HCEC 1CT (cell line): ENCODE measurements at places on chromosomes 2 and 18.
A peak's percentile ranks its signal among the peaks of the same experiment; 100 is the strongest.

- DNase-seq = peak; percentile 81
Measured at GRCh38 chr2:212912445-212913103, 238.8 kb downstream of the IKZF2 start.

DNA sequence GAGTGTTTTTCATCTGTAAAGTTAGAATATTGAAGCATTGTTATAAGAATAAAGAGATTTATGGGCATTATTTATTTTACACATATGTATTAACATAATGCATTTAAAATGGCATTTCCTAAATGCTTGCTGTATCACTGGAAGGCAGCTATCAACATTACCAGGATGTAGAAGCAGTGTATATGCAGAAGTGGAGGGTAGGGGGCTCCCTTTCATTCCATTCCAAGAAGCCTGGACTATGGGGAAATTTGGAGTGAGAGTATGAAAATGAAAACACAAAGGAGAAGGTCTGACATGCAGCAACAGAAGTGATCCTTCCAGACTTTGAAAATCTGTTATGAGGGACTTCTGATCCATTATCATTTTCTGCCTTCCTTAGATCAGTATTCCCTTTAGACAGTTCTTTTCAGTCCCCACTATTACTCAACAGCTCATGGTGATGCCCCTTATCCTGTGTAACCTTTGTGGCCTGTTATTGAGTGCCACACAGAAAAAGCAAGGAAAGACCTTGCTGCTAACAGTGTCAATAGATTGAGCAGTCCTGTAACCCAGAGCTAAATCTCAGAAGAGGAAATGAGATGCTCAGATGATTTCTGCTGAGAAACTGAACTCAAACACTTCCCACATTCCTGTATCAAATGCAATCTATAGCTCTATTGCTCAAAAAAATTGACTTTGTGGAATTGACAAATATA lies 216.6 kb downstream of the HNMT start:
- no peak for DNase-seq

GRCh38 chr2:186612026-186612425 lies 22.2 kb downstream of the ITGAV start:
- no peak for DNase-seq

DNA sequence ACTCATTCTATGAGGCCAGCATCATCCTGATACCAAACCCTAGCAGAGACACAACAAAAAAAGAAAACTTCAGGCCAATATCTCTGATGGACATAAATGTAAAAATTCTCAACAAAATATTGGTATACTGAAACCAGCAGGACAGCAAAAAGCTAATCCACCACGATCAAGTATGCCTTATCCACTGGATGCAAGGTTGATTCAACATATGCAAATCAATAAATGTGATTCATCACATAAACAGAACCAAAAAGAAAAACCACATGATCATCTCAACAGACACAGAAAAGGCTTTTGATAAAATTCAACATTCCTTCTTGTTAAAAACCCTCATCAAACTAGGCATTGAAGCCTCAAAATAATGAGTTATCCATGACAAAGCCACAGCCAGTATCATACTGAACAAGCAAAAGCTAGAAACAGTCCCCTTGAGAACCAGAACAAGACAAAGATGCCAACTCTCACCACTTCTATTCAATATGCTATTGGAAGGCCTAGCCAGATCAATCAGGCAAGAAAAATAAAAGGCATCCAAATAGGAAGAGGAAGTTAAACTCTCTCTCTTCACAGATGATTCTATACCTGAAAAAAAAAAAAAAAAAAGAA lies 45.3 kb downstream of the RTTN start:
- DNase-seq = peak; percentile 33

GRCh38 chr18:80252136-80252535 lies 4.8 kb upstream of the PARD6G start:
- peak; percentile 45 for DNase-seq

DNA sequence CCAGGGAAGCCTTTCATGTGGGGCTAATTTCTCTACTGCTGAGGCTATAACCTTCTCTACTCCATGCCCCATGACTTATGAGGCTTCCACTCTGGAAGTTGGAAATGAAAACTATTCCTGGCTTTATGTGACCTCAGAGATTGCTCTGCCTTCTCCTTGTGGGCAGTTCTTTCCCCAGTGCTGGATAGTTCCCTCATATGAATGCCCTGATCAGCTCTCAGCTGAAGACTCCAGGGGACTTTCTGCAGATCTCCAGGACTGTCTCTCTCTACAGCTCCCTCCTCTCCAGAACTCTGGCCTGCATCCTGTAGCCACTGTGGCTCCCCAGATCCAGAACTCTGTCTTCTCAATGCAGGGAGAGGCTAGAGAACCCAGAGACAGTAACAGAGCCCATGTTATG lies 235.1 kb downstream of the SEPTIN10 start:
- DNase-seq = no peak

DNA sequence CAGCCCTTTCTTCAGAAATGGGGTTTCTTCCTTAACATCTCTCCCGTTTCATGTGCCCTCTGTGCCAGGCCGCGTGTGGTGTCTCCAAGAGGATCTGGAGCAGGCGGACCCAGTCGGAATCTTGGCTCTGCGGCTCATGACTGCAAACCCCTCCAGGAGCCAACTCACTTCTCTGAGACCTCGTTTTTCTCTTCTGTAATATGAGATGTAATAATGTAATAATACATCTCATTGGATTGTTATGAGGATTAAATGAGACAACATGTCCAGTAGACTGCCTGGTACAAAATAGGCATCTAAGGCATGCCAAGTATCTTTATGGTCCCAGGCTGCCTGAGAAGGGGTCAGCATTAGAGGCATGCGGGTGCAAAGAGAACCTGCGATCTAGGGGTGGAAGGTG lies 221.3 kb upstream of the REV1 start:
- no peak for DNase-seq

- no peak for DNase-seq
Measured at GRCh38 chr18:12421732-12422131, 14.0 kb downstream of the PRELID3A start.

DNA sequence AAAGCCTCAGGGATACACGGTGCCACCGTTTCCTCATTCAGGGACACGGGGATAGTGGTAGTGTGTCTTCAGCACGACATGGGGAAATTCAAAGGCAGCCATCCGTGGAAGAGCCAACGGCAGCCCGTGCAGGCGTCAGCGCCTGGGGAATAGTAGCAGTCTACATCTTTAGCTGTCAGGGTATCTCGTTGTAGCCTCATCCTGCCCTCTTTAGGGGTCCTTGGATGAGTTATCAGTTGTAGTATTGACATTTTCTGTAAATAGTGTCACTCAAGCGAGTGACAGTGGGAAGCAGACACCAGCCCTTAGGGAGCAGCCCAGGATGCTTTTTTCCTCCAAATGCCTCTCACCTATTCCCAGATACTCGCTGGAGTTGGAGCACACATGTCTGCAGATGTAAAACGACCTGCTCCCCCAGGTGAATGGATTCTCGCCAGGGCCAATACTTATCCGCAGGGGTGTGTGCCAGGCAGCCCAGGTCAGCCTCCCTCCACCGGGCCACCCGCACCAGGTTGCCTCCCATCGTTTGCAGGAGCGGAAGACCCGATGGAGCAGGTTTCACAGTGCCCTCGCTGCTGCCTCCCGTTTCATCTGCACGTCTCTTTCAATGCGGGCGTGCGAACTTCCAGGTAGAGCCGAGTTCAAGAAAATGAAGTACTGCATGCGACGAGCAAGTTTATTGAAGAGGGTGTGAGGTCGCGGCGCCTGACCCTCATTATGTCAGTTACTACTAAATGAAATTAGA lies 41.0 kb downstream of the AGAP1 start:
- no peak for DNase-seq

- DNase-seq = peak; percentile 78
Measured at GRCh38 chr2:85248773-85249509, 78.8 kb downstream of the TGOLN2 start.

GRCh38 chr18:26894426-26894825 lies 28.9 kb upstream of the AQP4 start:
- DNase-seq = no peak

GRCh38 chr2:18153741-18154140 lies 275.3 kb downstream of the KCNS3 start:
- no peak for DNase-seq

DNA sequence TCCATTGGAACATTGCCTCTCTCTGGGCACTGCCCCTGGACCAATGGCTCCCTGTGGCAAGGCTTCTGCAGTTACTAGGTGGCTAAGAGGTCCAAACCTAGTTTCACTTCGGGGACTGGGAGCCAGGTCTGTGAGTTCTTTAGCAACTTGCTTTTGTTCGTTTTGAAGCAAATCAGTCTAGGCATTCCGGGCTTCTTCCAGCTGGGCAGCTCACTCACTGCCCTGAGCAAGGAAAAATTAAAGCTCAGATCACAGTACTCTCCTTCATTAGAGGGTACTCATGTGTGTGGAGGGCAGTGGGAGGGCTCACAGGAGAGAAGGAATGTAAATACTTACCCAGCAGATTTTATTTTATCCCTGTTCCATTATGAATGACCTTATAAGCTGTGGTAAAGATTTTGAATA lies 80.3 kb downstream of the SPP2 start:
- DNase-seq = no peak

DNA sequence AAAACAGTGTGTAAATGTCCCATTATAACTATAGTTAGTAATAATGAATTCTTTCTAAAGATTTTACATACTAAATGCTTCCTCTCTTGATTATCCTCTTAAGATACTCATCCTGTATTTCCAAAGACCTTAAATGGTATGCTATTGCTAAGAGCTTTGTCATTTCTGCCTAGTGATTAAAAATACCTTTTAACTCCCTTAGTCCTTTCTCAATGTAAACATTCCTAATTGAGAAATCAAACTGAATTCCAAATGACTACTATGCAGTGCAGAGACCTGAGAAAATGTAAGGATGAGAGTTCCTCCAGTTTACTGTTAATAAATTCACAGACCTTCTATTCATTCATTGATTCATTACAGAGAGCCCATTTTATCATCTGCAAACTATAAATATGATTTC lies 86.9 kb downstream of the SOS1 start:
- peak; percentile 90 for DNase-seq

GRCh38 chr2:210623506-210623905 lies 67.1 kb downstream of the CPS1 start:
- DNase-seq = no peak

GRCh38 chr2:64454386-64455332 lies 697 bp downstream of the LGALSL start:
- no peak for DNase-seq

- no peak for DNase-seq
Measured at GRCh38 chr2:131037398-131038257, 55.6 kb downstream of the FAM168B start.

GRCh38 chr18:36786686-36787085 lies 42.1 kb downstream of the TPGS2 start:
- peak; percentile 64 for DNase-seq
